ENCODE measurements at places on chromosomes 7 and 10. TPM values are rescaled to one million over a fixed set of nuclear protein-coding genes. Genes with fewer than 3 reads are reported as not detected.

ERCC6 gene
- total RNA-seq = 11.4 TPM

DNA sequence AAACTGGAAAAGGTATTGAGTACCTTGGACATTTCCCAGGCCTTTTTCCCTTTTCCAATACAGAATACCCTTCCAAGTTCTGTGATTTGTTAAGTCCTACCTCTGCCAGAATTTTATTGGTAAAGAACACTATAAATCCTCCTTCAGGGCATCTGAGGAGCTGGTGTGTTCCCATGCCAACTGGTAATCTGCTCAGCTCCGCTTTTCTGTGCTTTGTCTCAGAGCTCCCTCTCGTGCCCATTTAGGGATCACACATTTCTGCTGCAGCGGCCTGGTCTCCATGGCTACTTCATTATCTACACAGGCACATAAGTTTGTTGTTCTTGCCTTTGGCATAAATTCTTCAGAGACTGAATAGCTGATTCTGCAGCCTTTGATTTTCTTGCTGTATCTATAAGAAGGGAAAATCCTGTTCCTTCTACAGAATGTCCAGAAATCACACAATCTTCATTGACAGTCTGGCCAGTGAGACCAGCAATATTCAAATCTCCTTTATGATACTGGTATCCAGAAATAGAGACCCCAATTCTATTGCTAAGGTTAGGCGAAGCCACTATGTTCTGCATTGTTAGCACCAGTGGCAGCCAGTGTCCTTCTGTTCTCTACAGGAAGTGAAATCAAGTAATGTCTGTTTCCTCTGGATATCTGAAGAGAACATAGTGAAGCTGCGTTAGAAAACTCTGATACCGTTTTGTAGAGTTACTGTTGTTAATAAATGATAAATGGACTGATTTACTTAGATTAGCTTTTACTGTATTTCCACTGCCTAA lies 51.9 kb downstream of the DENND11 start:
- DNase-seq = peak; percentile 86
- no peaks in the 10 kb centered on the region for H3K27me3 ChIP-seq
- no peak overlapping the region for H3K27ac ChIP-seq
- no peaks in the 10 kb centered on the region for H3K4me1 ChIP-seq

DNA sequence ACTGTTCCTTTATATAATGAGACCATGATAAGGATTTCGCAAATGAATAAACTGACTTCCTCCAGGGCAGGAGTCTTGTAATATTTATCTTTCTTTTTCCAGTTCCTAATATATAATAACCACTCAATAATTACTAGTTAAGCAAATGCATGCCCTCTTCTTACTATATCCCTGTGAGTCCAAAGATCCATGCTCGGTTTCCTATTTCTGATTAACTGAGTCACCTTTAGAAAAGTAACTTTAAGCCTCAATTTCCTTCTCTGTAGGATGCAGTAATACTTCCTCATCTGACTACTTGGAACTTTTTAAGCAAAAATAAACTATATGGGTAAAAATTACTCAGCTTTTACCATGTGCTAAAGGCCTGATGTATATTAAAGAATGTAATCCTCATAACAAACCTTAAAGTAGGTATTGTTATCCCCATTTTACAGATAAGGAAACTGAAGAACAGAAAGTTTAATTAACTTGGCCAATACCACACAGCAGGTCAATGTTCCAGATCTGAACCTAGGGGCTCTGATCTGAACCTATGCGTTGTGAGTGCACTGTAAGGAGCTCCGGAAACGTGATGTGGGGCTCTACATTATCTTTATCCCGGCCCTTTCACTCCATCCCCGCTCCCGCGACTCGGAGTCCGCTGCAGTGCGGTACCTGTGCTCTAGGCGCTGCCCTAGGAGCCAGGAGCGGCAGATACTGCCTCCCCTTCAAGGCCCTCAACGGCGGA lies 458 bp downstream of the COX15 start:
- no peaks in the 10 kb centered on the region for H3K4me1 ChIP-seq
- no peaks in the 10 kb centered on the region for H3K27me3 ChIP-seq
- peak overlapping the region; percentile 80 for H3K4me3 ChIP-seq
- H3K36me3 ChIP-seq = peaks cover 20% of the 10 kb centered on the region
- DNase-seq = no peak

DNA sequence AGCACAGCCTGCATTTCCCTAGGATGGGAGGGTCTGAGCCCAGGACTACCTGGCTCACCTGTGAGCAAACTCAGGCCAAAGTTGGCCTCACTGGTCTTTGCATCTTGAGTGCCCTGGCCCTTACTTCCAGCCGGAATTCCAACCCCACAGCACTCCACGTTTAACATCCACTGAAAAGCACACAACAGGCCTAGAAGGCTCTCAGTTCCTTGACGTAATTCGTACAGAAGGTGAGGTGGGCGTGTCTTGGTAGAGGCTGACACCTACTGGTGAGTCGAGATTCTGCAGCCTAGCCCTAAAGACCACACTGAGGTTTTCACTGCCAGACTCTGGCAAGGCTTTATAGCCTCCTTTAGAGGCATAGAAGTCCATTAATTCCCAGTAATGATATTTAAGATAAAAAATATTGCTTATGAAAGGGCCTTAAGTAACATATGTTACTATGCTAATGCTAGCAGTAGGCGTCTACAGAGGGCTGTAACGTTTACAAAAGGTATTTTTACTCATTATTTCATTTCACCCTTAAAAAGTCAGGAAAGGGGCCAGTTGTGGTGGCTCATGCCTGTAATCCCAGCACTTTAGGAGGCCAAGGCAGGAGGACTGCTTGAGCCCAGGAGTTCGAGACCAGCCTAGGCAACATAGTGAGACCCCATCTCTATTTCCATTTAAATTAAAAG lies 95.8 kb downstream of the HIP1 start:
- H3K27ac ChIP-seq = no peak overlapping the region
- peak; percentile 85 for DNase-seq
- H3K27me3 ChIP-seq = no peaks in the 10 kb centered on the region
- no peak overlapping the region for H3K4me3 ChIP-seq

LDB3 gene
- total RNA-seq = 0.34 TPM

STX1A gene
- total RNA-seq = 47.1 TPM

- H3K4me1 ChIP-seq = peaks cover 5% of the 10 kb centered on the region
- no peak for DNase-seq
- peaks cover 100% of the 10 kb centered on the region for H3K27me3 ChIP-seq
Observed at GRCh38 chr7:20787660-20788419, 1.2 kb upstream of the SP8 start.

DNA sequence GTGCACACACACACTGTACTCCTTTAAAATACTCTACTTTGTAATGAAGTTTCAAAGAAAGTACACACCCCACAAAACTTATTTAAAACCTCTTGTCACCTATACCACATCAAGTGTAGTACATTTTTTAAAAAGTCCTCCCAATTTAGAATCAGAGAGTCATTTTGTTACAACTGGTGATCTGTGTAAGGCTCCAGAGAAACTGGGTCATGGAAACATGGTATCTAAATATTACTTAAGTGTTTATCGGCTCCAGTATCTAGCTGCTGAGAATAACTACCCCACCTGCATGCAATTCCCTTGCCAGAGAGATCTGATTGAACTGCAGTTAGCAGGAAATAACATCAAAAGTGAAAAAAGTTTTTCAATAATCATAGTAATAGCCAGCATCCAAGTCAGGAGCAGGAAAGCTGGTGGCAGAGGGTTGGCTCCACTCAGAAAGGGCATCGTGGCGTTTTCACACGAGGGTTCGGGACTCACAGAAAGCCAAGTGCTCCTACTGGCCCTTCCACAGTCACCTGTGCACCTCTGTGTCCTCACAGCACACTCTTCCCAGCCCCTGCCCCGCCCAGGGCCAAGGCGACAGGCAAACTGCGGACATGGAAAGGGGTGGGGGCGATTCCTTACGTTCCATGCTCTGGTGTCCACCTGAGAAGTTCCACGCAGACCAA lies 6.5 kb downstream of the RGS10 start:
- no peaks in the 10 kb centered on the region for H3K27me3 ChIP-seq
- H3K27ac ChIP-seq = no peak overlapping the region
- no peaks in the 10 kb centered on the region for H3K36me3 ChIP-seq
- no peak for DNase-seq
- no peak overlapping the region for H3K4me3 ChIP-seq
- peaks cover 3% of the 10 kb centered on the region for H3K4me1 ChIP-seq

DNA sequence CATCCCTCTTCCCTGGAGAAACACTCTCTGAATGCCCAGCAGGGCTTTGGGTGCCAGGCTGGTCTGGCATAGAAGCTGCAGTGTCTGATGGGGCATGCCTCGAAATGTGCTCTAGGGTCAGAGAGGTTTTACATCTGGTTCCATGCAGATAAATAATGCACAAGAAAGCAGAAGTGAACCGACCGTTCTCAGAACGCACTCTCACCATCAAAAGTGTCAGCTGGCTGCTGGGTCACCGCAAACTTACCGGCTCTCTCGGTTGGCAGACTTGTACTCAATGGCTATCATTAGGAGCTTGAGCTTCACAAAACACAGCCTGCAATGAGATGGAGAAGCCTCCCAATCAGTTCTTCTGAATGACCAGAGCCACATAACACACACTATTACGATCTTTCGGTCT lies 610.0 kb downstream of the KCNMA1 start:
- DNase-seq = no peak
- no peaks in the 10 kb centered on the region for H3K27me3 ChIP-seq
- no peak overlapping the region for H3K27ac ChIP-seq
- H3K36me3 ChIP-seq = no peaks in the 10 kb centered on the region

DNA sequence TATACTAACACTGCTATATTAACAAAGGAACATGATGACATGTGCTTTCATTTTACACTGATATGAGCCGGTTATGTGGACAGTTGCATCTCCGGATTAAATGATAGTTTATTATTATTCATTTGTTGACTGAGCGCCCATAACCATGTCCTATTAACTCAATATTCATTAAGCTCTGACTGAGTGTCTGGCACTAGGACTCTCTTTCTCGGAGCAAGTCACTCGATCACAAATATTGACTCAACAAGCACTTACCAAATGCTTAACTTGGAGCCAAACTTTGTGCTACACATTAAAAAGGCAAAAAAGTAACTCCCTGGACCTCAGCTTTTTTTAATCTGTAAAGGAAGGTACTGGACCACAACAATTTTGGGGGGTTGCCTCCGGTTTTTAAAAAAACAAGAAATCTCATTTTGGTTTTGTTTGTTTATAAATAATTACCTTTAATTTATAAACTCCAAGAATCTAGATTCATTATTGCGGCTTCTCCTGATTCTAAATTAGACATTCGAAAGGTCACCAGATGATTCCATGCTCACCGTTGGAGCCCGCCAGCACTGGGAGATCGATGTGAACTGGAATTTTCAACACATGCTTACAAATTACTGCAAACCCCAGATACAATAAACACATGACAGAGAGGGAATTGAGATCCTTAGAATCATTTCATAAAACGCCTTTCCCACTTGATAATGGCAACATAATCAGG lies 8.9 kb upstream of the LYZL1 start:
- no peak for DNase-seq
- H3K27me3 ChIP-seq = no peaks in the 10 kb centered on the region
- H3K36me3 ChIP-seq = no peaks in the 10 kb centered on the region
- no peak overlapping the region for H3K27ac ChIP-seq
- no peak overlapping the region for H3K4me3 ChIP-seq
- no peaks in the 10 kb centered on the region for H3K4me1 ChIP-seq

GRCh38 chr10:43818687-43819086 lies 170.0 kb upstream of the ZNF32 start:
- H3K27ac ChIP-seq = no peak overlapping the region
- H3K4me3 ChIP-seq = no peak overlapping the region
- no peak for DNase-seq

BICC1 gene
- 2.2 TPM for total RNA-seq

- peak overlapping the region; percentile 5 for H3K4me3 ChIP-seq
- H3K27ac ChIP-seq = no peak overlapping the region
- peaks cover 6% of the 10 kb centered on the region for H3K4me1 ChIP-seq
- DNase-seq = peak; percentile 15
- peaks cover 35% of the 10 kb centered on the region for H3K36me3 ChIP-seq
Observed at GRCh38 chr10:70221030-70221429, 12.2 kb downstream of the PPA1 start.

GRCh38 chr10:29102233-29102632 lies 186.6 kb upstream of the LYZL1 start:
- no peaks in the 10 kb centered on the region for H3K36me3 ChIP-seq
- H3K27me3 ChIP-seq = no peaks in the 10 kb centered on the region
- peak; percentile 23 for DNase-seq
- no peaks in the 10 kb centered on the region for H3K4me1 ChIP-seq
- no peak overlapping the region for H3K27ac ChIP-seq

DNA sequence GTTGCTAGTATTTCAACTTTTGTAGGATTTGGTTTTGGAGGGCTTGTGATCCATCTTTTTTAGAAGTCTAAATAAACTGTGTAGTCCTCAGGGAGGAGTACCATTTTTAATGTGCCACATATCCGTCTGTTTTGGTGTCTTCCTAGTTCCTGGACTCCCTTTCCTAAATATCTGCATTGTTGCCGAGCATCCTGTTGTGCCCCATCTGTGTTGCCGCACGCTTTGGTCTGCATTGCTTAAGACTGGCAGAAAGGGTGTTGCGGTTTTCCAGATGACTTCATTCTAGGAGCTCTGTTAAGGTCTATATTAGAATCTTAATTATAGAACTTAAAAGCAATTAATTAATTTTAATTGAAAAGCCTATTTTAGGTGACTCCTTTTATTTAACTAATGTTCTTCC lies 49.4 kb downstream of the RBM33 start:
- H3K4me3 ChIP-seq = no peak overlapping the region
- H3K27ac ChIP-seq = no peak overlapping the region
- DNase-seq = no peak
- no peaks in the 10 kb centered on the region for H3K27me3 ChIP-seq
- peaks cover 9% of the 10 kb centered on the region for H3K4me1 ChIP-seq
